Kidney tubule cell (primary cell): ENCODE measurements at places on chromosomes 4 and X.

DNA sequence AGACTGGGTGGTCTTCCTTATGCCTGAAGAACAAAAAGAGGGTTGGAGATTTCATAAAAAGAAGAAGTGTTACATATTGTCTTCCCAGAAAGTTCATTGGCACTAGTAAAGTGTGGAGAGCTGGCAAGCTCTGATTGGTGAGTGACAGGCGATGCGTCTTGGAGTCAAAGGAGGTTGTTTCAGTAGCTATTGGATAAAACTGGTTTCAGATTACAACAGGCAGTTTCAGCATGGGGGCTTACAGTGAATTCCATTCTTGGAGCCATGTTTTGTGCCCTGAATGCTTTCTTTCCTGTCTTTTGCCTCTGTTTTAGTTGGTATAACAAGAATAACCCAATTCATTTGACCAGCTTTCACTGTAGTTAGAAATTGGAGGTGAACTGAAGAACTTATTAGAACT lies 750.5 kb downstream of the ADGRL3 start:
- DNase-seq: no peak

DNA sequence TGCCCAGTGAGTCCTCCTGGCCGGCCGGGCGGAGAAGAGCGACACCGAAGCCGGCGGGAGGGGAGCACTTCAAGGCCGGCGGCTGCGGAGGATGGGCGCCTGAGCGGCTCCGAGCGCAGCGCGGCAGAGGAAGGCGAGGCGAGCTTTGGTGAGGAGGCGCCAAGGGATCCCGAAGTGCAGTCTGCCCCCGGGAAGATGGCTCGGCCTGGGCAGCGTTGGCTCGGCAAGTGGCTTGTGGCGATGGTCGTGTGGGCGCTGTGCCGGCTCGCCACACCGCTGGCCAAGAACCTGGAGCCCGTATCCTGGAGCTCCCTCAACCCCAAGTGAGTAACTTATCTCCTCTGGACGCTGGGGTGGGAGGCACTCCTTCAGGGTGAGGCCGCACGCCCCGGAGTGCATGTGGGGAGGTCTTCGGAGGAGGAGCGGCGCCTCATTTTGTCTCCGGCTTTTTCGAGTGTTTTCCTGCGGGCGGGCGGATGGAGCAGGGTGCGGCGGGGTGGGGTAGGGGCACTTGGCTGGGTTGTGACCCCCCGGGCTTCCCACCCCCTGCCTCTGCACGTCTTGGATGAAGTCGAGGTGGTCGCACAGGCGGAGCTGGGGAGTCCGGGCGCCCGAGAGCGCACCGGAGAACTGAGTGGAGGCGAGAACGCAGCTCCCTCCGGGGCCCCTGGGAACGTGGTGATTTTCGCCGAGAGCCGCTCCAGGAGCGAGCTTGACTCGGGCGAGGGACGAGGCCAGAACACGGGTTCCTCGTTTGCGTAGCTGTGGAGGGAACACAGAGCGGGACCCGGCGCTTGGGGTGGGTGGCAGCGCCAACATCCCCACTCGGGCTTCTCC lies 979 bp downstream of the EFNB1 start:
- DNase-seq: no peak

DNA sequence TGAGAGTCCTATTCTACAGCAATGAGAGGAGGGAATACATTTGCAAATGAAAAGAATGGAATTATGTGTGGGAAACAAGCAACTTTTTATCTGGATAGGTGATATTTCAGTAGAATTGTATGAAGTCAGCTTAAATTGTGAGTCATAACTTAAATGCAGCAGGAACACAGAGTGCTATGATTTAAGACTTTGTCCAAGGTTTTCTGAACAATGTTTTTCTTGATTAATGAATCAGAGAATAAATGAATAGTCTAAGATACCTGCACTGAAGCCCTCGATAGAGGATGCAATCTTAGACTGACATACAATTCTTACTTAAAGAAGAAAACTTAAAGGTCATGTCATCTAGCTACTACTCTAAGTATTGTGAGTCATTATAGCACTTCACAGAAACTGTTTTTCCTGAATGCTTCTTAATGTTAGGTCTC lies 8.0 kb downstream of the ARHGEF38 start:
- DNase-seq: peak; percentile 45

DNA sequence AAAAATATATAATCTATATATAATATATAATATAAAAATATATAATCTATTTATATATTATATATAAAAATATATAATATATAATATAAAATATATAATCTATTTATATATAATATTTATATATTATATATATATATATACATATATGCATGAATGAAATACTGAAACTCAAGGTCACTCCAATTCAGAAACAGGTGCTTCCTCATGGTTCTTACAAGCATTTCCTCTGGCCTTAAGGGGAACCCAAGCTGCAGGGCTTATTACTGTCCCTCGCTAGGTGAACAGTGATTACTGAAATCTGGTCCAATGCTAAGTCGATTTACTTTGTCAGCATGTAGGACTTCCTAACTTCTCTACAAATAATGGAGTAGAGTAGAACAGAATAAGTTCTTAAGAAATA lies 174.3 kb downstream of the GPM6A start:
- no peak for DNase-seq

DNA sequence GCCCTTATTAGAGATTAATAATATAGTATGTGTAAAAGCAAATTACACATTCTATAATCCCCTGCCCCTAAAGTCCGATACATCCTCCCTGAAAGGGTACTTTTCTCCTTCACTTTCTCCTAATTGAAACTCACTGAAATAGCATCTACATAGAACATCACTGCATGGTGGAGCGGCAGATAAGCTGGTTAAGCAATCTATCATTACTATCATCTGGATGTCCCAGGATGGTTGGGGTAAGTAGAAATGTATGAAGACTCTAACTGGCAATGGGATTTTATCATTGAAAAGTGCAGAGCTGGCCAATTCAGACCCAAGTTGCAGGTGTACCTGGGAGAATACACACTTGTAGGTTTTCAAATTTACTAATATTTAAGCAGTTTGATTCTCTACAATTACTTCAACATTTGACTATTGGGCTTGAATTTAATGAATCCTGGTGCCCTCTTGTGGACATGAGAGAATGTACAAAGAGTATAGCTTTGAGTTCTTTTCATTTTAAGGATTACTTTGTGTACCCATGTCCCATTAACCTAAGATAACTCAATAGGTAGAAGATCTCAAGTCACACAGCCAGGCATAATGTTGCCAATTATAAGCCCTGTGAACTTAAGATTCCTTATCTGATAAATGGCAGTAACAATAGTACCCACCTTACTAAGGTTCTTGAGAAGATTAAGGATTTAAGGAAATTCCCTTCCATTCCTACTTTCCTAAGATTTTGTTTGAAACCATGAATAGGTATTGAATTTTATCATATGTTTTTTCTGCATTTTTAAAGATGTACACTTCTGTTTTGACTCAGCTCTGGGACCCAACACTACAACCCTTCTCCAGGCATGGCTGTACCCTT lies 69.8 kb downstream of the SHROOM3 start:
- peak; percentile 68 for DNase-seq

- DNase-seq: peak; percentile 70
Observed at GRCh38 chr4:931194-931959, 739 bp downstream of the GAK start.

DNA sequence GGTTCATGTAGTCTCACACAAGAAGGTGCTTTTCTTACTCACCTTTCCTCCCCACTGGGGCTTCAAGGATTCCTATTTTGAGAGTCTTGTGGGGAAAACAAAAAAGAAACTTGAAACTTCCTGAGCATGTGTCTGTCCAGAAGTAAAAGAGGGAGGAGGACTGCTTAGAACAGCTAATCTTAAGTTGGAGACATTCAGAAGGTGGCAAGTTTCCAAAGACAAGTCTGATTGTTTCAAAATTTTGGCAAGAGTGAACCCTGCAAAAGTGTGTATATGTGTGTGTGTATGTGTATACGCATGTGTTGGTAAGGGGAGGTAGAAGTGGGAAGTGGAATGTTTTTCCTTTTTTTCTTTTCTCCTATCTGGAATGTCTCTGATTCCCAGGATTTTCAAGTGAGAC lies 189.0 kb upstream of the FRMPD4 start:
- no peak for DNase-seq

DNA sequence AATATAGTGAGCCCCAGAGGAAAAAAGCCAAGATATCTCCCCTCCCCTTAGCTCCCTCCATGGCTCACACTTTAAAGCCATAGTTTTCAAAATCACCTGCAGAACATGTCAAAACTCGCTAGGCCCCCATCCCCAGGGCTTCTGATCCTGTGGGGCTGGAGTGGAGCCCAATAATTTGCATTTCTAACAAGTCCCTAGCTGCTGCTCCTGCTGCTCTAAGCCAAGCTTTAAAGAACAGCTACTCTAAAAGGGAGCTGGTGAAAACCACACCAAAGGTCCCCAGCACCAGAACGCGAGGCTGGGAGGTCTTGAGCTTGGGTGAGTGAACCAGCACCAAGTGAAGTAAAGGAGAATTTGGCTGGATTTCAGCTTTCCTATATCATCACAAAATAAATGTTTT lies 237.1 kb downstream of the ZNF674 start:
- no peak for DNase-seq

DNA sequence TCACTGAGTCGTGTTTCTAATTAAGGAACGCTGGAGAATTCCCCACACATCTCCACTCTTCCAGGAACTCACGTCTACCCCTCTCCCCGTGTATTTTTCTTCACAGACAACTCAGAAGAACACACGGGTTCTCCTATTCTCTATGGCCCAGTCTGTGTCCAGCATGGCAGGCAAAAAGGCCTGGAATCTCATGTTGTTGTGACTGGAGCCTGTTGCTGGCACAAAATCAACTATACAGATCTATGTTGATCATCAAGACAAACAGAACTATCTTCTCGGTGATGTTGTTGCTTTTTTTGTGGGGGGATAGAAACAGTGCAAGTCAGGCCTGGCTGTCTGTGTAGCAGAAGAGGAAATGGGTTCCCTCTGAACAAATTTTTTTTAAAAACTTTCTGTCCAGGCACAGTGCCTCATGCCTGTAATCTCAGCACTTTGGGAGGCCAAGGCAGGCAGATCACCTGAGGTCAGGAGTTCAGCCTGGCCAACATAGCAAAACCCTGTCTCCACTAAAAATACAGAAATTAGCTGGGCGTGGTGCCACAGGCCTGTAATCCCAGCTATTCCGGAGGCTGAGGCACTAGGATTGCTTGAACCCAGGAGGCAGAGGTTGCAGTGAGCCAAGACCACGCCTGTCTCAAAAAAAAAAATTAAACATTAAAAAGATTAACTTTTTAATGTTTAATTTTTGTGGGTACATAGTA lies 50.5 kb upstream of the CBR4 start:
- DNase-seq: no peak

DNA sequence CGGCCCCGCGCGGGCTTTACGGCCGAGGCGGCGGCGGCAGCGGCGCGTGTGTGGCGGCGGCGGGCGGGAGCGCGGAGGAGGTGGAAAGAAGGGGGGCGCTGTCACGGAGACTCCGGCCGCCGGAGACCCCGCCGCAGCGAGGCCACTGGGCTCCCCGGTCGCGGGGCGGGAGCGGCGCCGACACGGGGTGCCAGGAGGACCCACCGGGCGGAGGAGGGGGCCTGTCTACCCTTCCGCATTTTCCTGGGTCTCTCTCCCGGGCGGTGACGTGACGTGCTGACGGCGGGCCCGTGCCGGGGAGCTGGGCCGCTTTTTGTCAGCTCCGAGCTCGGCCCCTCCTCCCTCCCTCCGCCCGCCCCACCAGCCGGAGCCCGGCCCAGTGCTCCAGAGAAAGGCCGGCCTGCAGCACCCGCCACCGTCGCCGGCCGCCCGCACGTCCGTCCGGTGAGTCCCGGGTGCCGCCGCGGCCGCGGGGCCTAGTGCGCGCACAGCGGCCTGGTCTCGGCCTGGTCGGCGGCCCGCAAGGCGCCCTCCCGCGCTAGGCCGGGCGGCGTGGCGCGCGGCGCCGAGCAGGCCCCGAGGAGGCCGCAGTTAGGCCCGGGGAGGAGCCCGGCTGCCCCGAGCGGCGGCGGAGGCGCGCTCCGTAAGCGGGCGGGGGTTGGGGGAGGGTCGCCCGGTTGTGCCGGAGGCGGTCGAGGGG lies at the start of gene ZFX:
Gene ZFX, plus strand, starts transcription at position 379 of the 700 bp plus-strand sequence. CDS start 23,014 bp downstream, outside the sequence.
- DNase-seq: peak; percentile 73

- DNase-seq: peak; percentile 47
Observed at GRCh38 chr4:112251019-112251643, 19.5 kb downstream of the AP1AR start.

- peak; percentile 32 for DNase-seq
Observed at GRCh38 chr4:41991916-41992767, 1.8 kb downstream of the SLC30A9 start.

GRCh38 chr4:10091531-10092181 lies 24.9 kb downstream of the WDR1 start:
- no peak for DNase-seq

- no peak for DNase-seq
Observed at GRCh38 chr4:114924311-114924710, 189.1 kb downstream of the NDST4 start.

DNA sequence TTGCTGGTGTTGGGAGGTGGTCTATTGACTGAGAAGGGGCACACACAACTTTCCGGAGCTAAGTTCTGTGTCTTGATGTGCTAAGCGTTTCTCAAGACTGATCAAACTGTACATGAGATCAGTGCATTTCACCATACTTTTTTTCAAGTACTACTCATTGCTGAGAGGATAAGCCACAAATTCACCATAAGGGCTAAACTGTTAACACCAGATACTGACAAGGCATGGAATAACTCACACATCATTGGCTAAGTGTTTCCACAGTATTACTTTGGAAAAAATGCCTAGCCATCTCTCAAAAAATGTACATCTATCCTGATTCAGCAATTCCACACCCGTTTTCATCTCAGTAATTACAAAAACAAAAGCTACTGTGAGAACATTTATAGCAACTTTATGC lies 13.0 kb downstream of the RBMX start:
- no peak for DNase-seq

DNA sequence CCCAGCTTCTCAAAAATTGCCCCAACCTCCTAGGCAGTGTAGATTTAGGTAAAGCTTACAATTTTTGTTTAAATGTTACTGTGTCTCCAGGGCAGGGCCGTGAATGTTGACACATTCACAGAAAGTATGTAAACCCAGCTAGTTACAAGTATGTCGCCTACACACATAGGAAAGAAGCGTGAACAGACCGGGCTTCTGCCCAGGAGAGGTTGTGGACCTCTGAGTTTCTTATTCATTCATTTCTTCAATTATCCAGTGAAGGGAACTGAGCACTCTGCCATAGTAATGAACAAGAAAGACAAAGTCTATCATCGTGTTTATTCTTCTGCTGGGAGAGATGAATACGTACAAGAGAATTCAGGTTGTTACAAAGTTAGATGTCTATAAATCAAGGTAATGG lies 93.2 kb downstream of the TRIML1 start:
- DNase-seq: no peak

- no peak for DNase-seq
Observed at GRCh38 chr4:128665514-128665913, 144.0 kb upstream of the JADE1 start.

DNA sequence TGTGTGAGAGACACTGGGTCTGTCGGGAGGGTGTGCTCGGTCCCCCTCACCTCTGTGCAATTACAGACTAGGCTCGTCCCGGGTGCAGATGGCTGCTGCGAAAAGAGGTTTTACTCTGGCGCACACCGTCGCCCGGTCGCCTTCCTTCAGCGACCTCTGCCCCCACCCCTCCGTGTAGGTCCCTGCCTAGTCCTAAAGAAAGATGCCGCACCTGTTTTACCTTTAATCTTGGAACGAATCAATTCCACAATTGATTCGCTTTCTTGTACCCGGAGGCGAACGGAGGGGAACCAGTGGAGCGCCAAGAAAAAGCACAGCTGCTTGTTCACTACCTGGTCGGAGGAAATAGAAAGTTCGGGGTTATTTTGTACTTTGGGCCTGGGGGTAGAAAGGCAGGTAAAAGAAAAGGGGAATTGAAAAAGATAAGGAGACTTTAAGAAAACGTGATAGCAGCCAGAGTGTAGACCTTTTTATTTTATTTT lies 1.2 kb downstream of the NPNT start:
- DNase-seq: peak; percentile 20
